ENCODE measurements at places on chromosomes 11 and 22.

DNA sequence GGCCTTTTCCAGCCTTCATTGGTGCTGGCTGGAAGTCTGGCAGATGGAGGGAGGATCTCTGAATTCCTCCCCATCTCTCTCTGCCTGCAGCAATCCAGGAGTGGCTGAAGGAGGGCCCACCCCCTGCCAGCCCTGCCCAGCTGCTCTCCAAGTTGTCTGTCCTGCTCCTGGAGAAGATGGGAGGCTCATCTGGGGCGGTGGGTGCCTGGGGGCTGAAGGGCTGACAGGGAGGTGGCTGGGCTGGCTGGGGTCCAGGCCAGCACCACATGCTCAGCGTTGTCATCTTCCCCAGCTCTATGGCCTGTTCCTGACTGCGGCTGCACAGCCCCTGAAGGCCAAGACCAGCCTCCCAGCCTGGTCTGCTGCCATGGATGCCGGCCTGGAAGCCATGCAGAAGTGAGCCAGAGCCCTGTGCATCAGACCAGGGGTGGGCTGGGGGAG, 12.2 kb downstream of the TKFC start:
- no peak for DNase-seq

GRCh38 chr11:113730887-113731726, 25.0 kb upstream of the TMPRSS5 start:
- DNase-seq: no peak

DNA sequence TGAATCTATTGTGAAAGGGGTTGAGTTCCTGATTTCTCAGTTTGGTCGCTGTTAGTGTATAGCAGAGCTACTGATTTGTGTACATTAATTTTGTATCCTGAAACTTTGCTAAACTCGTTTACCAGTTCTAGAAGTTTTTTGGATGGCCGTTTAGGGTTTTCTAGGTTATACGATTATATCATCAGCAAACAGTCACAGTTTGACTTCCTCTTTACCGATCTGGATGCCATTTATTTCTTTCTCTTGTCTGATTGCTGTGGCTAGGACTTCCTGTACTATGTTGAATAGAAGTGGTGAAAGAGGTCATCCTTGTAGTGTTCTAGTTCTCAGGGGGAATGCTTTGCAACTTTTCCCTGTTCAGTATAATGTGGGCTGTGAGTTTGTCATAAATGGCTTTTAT, 24.6 kb upstream of the OOSP4B start:
- DNase-seq: no peak

- no peak for DNase-seq
Observed at GRCh38 chr11:114134870-114135269, 75.4 kb downstream of the ZBTB16 start.

- no peak for DNase-seq
Observed at GRCh38 chr22:36853407-36854099, 7.3 kb upstream of the NCF4 start.

DNA sequence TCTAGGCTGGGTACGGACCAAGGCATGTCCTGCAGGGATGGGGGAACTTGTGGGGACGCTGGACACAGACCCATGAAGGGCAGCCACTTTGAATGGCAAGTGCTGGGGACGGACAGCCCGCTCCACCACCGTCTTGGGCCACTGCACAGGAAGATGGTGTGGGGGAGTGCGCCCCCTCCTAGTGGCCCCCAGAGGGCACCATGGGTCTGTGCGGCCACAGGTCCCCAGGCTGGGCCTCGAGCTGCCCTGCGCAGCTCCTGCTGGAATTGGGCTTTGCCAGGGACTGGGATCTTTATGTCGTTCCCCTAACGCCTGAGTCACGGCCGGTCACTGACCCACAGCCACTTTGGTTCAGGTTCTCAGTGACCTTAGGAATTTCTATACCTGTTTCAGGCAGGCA, 44.4 kb downstream of the NAT10 start:
- DNase-seq: no peak

DNA sequence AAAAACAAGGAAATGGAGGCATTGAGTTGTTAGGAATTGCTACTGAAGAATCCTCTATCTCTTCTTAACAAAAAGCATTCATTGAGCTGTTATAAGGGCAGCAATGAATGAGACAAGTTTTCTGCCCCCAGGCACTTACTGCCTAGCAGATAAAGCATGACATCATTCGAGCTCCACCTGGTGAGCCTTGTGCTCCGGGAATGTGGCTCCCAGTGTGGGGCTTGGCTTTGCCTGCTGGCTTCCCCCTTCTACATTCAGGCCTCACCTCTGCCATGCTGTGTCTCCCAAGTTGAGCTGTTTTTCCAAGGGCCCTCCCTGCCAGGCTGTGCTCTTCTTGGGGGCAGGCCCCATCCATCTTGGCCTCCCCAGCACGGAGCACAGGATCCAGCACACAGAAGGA, 56.9 kb upstream of the EIF3D start:
- no peak for DNase-seq

GRCh38 chr22:43924877-43925276, 1.3 kb downstream of the PNPLA3 start:
- DNase-seq: no peak

GRCh38 chr22:42697542-42698013, 23.1 kb downstream of the A4GALT start:
- no peak for DNase-seq
